Bronchus fibroblast of lung (primary cell): ENCODE measurements at places on chromosomes 2 and 18. TPM values are rescaled to one million over a fixed set of nuclear protein-coding genes. Genes with fewer than 3 reads are reported as not detected.

The NAT8 gene
- not detected in 2 replicates for total RNA-seq

The SFT2D3 gene
- total RNA-seq = 3.7 and 5.0 TPM in 2 replicates

The RAD51AP2 gene
- total RNA-seq = under 0.01 TPM in 1 of 2 replicates, not detected in the other

The CERKL gene
- 0.15 TPM in 1 of 2 replicates, not detected in the other for total RNA-seq

The POTEC gene
- not detected in 2 replicates for total RNA-seq

The SLC30A3 gene
- total RNA-seq = 0.15 and 0.34 TPM in 2 replicates

The UGT1A10 gene
- not detected in 2 replicates for total RNA-seq

The SLC5A7 gene
- not detected in 2 replicates for total RNA-seq

The STPG4 gene
- not detected in 2 replicates for total RNA-seq

The ABCG5 gene
- not detected in 2 replicates for total RNA-seq

The OTOF gene
- total RNA-seq = not detected in 2 replicates

The CCDC74A gene
- total RNA-seq = 14.6 and 15.5 TPM in 2 replicates

The NT5DC4 gene
- not detected in 2 replicates for total RNA-seq

The EMILIN1 gene
- 188 and 191 TPM in 2 replicates for total RNA-seq

The OSR1 gene
- total RNA-seq = 19.8 and 22.9 TPM in 2 replicates

The GPBAR1 gene
- total RNA-seq = 0.17 TPM in 1 of 2 replicates, not detected in the other

The GRHL1 gene
- 0.50 and 0.74 TPM in 2 replicates for total RNA-seq

The CYP27A1 gene
- 14.6 and 15.9 TPM in 2 replicates for total RNA-seq

The ERFE gene
- 4.2 TPM in 2 replicates for total RNA-seq

The PCARE gene
- total RNA-seq = not detected in 2 replicates

The ELOA2 gene
- not detected in 2 replicates for total RNA-seq

The RESP18 gene
- not detected in 2 replicates for total RNA-seq

The SIX3 gene
- total RNA-seq = not detected in 2 replicates

The FIGN gene
- 0.74 and 2.2 TPM in 2 replicates for total RNA-seq

The ATP6V1C2 gene
- total RNA-seq = not detected in 2 replicates

The SERPINB2 gene
- total RNA-seq = 3.5 and 5.2 TPM in 2 replicates

The ANKRD30B gene
- under 0.01 TPM in 1 of 2 replicates, not detected in the other for total RNA-seq
